ENCODE measurements at places on chromosomes 1 and 21. TPM values are rescaled to one million over a fixed set of nuclear protein-coding genes. Genes with fewer than 3 reads are reported as not detected.

GRCh38 chr21:19123053-19123452, 719.5 kb upstream of the TMPRSS15 start:
- no peak for DNase-seq

DNA sequence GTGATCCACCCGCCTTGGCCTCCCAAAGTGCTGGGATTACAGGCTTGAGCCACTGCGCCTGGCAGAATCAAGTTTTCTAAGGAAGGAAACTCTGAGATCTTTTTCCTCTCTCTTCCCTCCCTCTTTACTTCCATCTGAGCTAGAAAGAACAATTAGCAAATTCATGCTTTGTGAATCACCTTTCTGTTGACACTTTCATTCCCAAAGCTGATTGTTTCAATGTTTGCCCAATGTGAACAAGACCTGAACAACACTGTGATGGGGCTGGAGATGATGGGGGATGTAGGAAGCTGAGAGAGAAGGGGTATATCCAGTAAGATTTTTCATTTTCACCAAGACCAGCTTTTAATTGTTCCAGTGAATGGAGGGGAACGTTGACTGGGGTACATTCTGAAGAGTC, 5.7 kb upstream of the TENT5B start:
- DNase-seq = no peak

DNA sequence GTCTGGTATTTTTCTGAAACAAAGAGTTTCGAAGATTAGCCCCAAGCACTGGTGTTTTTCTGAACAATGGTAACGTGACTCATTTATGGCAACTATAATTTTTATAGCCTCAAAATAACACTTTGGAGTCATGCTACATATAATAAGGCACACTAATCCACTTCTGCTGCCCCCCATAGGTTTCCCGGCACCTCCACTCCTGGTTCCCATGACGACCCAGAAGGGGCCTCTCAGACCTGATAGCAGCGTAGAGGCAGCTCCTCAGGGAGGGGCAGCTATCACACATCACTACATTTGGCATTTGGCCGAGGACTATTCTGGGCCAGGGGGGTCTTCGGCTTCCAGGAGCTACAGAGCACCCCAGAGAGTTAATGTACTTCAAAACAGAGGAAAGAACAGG, 23.3 kb downstream of the CAPN8 start:
- DNase-seq = no peak

- DNase-seq = peak; percentile 58
Observed at GRCh38 chr1:44029911-44030604, 1.2 kb downstream of the SLC6A9 start.

DNA sequence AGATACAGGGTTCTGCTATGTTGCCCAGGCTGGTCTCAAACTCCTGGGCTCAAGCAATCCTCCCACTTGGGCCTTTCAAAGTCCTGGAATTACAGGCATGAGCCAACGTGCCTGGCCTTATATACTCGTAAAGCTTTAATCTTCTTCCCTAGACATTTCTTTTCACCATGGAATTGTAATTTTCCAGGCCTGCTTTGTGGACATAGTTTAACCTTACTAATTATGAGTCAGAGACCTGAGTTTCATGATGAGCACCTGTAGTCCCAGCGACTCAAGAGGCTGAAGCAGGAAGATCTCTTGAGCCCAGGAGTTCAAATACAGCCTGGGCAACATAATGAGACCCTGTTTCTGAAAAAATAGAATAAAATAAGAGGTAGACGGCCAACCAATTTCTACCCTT, 12.3 kb downstream of the PATJ start:
- DNase-seq = no peak

Gene AGRN
- total RNA-seq = 31.4 TPM
